Activated CD4-positive, alpha-beta T cell treated with anti-CD3 and anti-CD28 coated beads, Interleukin-2, amount 10 ng/mL, durations not matched to agents 7 days and 5 days (primary cell): ENCODE measurements at places on chromosomes 13 and 19. TPM values are rescaled to one million over a fixed set of nuclear protein-coding genes. Genes with fewer than 3 reads are reported as not detected.
A peak's percentile ranks its signal among the peaks of the same experiment; 100 is the strongest.

Gene KLK11
- not detected for total RNA-seq

DNA sequence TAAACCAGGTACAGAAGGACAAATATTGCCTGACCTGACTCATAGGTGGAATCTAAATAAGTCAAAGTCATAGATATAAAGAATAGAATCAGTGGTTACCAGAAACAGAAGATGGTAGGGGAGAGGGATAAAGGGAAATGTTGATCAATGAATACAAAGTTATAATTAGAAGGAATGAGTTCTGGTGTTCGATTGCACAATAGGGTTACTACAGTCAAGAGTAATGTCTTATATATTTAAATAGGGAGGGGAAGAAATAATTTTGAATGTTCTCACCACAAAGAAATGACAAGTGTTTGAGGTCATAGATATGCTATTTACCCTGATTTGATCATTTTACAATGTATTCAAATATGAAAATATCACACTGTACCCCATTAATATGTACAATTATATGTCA is 1541.2 kb downstream of the SLITRK1 start:
- no peak overlapping the region for H3K27ac ChIP-seq
- no peak for DNase-seq
- no peaks in the 10 kb centered on the region for H3K27me3 ChIP-seq
- no peak overlapping the region for H3K4me3 ChIP-seq

- no peak for DNase-seq
- no peaks in the 10 kb centered on the region for H3K4me1 ChIP-seq
- no peaks in the 10 kb centered on the region for H3K36me3 ChIP-seq
- H3K27me3 ChIP-seq, result no peaks in the 10 kb centered on the region
- no peak overlapping the region for H3K27ac ChIP-seq
Observed at GRCh38 chr19:4521170-4521887, 3.0 kb upstream of the PLIN4 start.

Gene ZNF432
- total RNA-seq, result 11.9 TPM

- H3K36me3 ChIP-seq, result no peaks in the 10 kb centered on the region
- H3K4me3 ChIP-seq, result no peak overlapping the region
- H3K27ac ChIP-seq, result no peak overlapping the region
- peaks cover 5% of the 10 kb centered on the region for H3K4me1 ChIP-seq
- peaks cover 6% of the 10 kb centered on the region for H3K27me3 ChIP-seq
Observed at GRCh38 chr13:106599875-106600797, 32.2 kb upstream of the ARGLU1 start.

DNA sequence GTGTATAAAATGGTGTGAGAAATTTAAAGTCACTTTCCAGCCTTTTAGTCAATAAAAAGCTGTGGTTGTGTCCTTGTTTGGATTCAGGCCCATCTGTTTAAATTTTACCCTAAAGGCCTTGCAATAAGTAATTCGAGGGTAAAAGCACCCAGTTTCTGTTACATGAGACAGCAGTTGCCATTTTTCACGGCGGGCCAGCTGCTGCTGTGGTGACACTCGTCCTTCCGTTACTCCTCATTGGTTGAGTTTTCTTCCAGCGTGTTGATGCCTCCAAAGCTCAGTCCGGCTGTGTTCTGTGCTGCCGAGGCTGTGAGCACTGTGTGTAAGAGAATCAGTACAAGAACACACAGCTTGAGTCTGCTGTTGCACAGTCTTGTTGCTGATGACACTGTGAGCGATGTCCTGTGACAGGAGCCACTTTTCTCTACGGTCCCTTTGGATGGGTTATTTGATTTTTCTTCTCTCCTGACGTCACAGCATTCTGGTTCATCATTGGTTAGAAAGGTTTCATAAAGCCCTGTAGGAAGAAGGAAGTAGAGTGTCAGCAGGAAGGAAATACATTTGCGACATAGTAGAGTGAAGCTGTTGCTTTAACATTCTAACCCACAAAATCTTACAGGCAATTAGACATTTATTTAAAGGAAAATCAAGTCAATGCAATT is 602.5 kb upstream of the ARGLU1 start:
- H3K27ac ChIP-seq, result no peak overlapping the region
- no peak for DNase-seq
- H3K4me1 ChIP-seq, result no peaks in the 10 kb centered on the region
- H3K36me3 ChIP-seq, result no peaks in the 10 kb centered on the region

DNA sequence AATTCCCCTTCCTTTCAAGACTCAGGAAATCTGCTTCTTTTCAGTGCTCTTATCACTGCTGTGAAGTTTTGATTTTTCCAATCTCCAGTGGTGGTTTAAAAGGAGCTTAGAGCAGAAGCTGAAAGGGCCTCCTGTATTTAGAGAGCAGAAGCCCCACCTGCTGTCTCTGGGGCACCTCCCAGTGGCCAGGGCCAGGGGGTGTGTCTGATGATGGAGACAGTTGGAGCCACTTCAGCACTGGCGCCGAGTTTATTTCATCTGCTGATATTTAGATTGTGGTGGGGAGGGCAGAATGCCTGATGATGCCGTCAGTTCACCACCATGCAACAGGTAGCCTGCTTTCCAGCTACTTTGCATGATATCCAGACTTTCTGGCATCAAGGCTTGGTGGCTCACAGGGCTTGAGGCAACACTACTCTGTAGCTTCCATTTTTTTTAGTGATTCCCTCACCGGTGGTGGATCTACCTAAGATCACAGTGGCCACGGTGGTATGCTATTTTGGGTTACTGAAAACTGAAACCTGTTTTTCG is 371.9 kb downstream of the KCNRG start:
- H3K27ac ChIP-seq, result no peak overlapping the region
- peaks cover 2% of the 10 kb centered on the region for H3K36me3 ChIP-seq
- H3K27me3 ChIP-seq, result peaks cover 18% of the 10 kb centered on the region
- DNase-seq, result peak; percentile 16

DNA sequence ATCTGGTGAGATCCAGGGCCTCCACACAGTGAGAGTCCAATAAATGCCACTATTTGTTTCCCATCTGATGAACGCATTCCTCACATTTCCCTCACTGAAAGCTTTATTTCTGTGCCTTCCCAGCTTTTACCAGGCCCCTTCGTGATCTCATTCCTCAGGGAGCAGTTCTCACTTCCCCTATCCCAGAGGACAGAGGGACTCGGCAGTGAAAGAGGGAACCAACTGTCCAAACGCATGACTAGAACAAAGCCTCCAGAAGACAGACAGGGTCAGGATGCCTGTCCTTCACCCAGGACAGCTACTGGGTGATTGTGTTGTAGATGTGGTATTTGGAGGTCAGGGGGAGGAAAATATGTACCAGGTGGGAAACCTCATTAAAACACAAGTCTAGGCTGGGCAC is 2.0 kb upstream of the ZBTB45 start:
- peak overlapping the region; percentile 43 for H3K27ac ChIP-seq
- peaks cover 9% of the 10 kb centered on the region for H3K36me3 ChIP-seq
- no peaks in the 10 kb centered on the region for H3K27me3 ChIP-seq
- no peak overlapping the region for H3K4me3 ChIP-seq
- DNase-seq, result no peak
- peaks cover 42% of the 10 kb centered on the region for H3K4me1 ChIP-seq

Gene ZNF442
- 1.2 TPM for total RNA-seq

DNA sequence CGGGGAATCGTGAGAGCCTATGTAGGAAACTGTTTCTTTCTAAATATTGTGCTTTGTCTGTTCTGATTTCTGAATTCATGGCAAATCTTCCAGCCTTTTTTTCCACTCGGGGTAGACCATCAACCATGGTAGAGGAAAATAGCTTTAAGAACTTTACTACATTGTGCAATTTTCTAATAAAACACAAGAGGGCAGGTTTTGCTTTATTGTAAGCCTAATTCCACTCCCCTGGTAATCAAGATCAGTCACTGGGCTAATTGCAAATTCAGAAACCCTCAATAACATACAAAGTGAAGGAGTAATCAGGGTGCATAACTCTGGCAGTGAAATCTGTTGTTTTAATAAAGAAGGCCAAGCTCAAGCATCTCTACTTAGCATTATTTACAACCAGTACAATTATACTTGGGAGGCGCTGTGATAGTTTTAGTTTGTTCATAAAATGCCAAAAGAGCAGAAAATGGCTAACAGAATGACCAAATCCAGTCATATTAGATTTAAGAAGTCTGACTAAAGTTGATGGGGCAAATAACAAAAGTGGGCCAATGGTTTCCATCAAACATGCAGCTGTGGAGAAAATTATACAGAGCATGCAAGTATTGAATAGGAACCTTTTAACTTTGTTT is 43.8 kb downstream of the DCT start:
- DNase-seq, result no peak
- no peaks in the 10 kb centered on the region for H3K36me3 ChIP-seq
- H3K4me1 ChIP-seq, result peaks cover 12% of the 10 kb centered on the region
- peaks cover 3% of the 10 kb centered on the region for H3K27me3 ChIP-seq
- H3K27ac ChIP-seq, result no peak overlapping the region

Gene ZNF534
- total RNA-seq, result not detected

DNA sequence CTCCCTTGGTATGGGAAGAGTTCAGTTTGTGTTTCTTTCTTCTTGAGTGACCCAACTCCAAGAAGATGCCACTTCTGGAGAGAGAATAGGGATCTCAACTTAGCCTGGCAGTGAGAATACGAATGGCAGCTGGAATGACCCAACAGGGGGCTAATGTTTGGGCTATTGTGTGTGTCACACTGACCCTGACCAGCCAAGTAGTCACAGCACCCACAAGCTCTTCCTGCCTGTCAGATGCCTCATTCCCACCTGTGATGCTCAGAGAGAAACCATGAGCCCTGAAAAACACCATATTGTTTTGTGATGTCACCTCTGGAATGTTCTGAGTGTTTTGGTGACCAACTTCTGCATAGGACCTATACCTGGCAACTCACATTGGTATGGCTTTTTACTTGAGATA is at the start of gene CBY2:
Gene CBY2, plus strand, starts transcription at position 233 of the 400 bp plus-strand sequence. Its CDS starts 71 bp downstream, at position 304.
- H3K27me3 ChIP-seq, result no peaks in the 10 kb centered on the region
- no peaks in the 10 kb centered on the region for H3K36me3 ChIP-seq
- no peak within 1 kb of the TSS for H3K4me3 ChIP-seq
- no peak within 1 kb of the TSS for H3K27ac ChIP-seq
- peaks cover 5% of the 10 kb centered on the region for H3K4me1 ChIP-seq
- DNase-seq, result no peak

Gene CYP4F22
- total RNA-seq, result 0.67 TPM

DNA sequence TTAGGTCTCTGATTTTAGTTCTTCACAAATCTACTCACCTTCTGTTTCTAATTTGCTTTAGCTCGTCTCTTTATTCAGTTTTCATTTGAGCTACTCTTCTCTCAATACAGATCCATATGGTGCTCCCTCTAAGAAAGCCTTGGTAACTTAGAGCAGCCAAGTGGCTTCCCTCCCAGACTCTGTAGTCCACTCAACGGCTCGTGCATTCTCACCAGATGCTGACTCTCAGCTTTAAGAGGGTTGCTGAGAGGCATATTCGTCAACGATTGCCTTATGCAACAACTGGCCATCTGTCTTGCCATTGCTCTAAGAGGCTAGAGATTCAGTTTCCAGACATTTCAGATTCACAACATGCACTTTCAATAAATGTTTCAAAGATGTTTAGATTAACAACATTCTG is 785.8 kb upstream of the SLC10A2 start:
- no peak for DNase-seq
- H3K36me3 ChIP-seq, result no peaks in the 10 kb centered on the region
- no peaks in the 10 kb centered on the region for H3K27me3 ChIP-seq

Gene PCP2
- 0.82 TPM for total RNA-seq

- H3K27me3 ChIP-seq, result peaks cover 3% of the 10 kb centered on the region
- DNase-seq, result no peak
- no peak overlapping the region for H3K4me3 ChIP-seq
- H3K4me1 ChIP-seq, result no peaks in the 10 kb centered on the region
- no peaks in the 10 kb centered on the region for H3K36me3 ChIP-seq
- no peak overlapping the region for H3K27ac ChIP-seq
Observed at GRCh38 chr19:34692549-34692948, 15.1 kb downstream of the ZNF302 start.

Gene ZNF132
- 5.3 TPM for total RNA-seq

DNA sequence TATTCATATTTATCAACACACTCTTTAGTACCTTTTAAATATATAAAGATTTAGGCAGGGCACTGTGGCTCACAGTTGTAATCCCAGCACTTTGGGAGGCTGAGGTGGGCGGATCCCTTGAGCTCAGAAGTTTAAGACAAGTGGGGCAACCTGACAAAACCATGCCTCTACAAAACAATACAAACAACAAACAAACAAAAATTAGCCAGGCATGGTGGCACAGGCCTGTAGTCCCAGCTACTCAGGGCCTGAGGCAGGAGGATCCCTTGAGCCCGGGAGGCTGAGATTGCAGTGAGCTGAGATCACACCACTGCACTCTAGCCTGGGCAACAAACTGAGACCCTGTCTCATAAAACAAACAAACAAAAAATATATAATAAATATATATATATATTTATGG is 1748.3 kb upstream of the PCDH20 start:
- no peaks in the 10 kb centered on the region for H3K4me1 ChIP-seq
- H3K4me3 ChIP-seq, result no peak overlapping the region
- no peak overlapping the region for H3K27ac ChIP-seq
- no peaks in the 10 kb centered on the region for H3K36me3 ChIP-seq
- H3K27me3 ChIP-seq, result no peaks in the 10 kb centered on the region
- DNase-seq, result no peak

GRCh38 chr13:42735010-42735409 is 46.4 kb upstream of the FAM216B start:
- DNase-seq, result no peak
- no peak overlapping the region for H3K27ac ChIP-seq
- no peak overlapping the region for H3K4me3 ChIP-seq

Gene SIAH3
- 0.08 TPM for total RNA-seq

- peaks cover 87% of the 10 kb centered on the region for H3K4me1 ChIP-seq
- DNase-seq, result peak; percentile 74
- peak overlapping the region; percentile 82 for H3K4me3 ChIP-seq
- peaks cover 49% of the 10 kb centered on the region for H3K36me3 ChIP-seq
Observed at GRCh38 chr13:98563071-98563470, 13.8 kb downstream of the STK24 start.

- H3K27ac ChIP-seq, result no peak overlapping the region
- peaks cover 29% of the 10 kb centered on the region for H3K27me3 ChIP-seq
- no peak for DNase-seq
- H3K4me3 ChIP-seq, result no peak overlapping the region
Observed at GRCh38 chr13:22926748-22927400, 253.9 kb upstream of the SGCG start.

- peak within 1 kb of the TSS; percentile 95 for H3K27ac ChIP-seq
- peak; percentile 68 for DNase-seq
- peaks cover 50% of the 10 kb centered on the region for H3K4me1 ChIP-seq
Observed at GRCh38 chr19:41882568-41883462, at the start of gene ARHGEF1. Gene ARHGEF1 (plus strand): TSS chr19:41883184. CDS start chr19:41888083, 4,899 bp downstream.
